ENCODE measurements at places on chromosomes 2 and 18.

DNA sequence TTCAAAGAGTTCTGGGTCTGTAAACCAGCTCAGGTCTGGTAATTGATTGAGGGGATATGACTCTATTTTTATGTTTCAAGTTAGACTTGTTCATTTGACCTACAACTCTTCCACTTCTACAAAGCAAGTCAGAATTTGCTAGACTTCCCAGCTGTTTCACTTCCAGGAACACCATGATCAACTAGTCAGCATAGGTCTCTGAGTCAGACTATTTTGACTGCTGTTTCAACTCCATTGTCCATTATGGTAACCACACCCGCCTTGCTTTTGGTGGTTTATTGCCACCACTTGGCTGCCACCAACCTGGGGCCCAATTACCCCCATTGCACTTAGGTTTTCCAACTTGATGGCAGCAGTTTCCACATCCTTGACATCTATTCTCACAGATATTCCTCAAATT is 116.6 kb downstream of the LAMA3 start:
- DNase-seq: no peak

GRCh38 chr2:187382131-187382530 is 65.9 kb downstream of the CALCRL start:
- DNase-seq: no peak

- DNase-seq: no peak
These were observed 61.8 kb downstream of the CDH2 start for GRCh38 chr18:28115149-28115550.

- no peak for DNase-seq
These were observed 21.6 kb downstream of the STON1 start for GRCh38 chr2:48551548-48551947.

- DNase-seq: no peak
These were observed 156.4 kb downstream of the DSEL start for GRCh38 chr18:67359873-67360838.

DNA sequence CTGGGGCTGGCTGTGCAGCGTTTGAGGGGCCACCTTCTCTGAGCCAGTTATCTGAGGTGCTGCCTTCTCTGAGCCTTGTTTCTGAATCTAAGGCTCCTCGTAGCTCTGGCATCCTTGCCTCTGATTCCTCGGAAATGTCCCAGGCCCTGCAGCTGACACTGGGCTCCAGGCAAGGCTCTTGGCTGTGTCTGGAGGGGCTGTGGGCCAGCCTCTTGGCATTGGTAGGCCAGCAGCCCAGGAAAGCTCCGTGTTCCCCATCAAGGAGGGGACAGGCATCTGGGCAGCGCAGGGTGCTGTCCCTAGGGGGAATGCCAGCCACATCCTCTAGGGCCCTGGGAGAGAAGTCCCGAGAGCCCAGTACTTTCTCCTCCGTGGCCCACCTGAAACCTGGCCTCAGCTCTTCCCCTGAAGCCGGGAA is 40.7 kb upstream of the TAF1B start:
- DNase-seq: no peak

DNA sequence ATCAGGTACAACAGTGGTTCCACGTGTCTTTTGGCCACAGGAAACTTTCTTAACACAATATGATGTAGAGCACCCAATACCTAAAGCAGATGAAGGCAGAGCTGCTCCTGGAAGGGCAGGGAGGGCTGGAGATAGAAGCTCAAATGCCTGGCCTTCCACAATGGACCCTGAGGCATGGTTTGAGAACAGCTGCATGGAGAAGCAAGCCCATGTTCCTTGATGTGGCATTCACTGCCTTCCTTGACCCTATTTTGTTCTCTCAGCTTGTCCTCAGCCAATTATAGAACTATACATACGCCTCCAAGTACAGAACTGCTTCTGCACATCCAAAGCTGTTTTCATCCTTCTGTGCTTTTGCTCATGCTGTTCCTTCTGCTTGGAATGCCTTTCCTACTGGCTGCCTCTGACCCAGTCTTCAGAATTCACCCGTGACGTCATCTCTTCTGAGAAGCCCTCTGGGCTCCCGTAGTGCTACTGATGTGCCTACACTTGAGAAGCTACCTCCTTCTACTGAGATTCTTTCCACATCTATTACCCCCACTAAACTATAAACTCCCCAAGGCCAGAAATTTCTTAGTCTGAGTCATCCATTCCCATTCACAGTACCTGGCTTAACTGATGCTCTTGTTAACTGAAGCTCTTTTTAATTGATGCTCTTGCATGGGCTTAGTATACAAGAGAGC is 69.9 kb downstream of the CHRNA1 start:
- no peak for DNase-seq

GRCh38 chr2:144510294-144510991 is 9.5 kb downstream of the ZEB2 start:
- peak; percentile 3 for DNase-seq

- DNase-seq: no peak
These were observed 3.4 kb downstream of the TMEM18 start for GRCh38 chr2:673615-674320.

GRCh38 chr18:34999756-35000289 is 41.4 kb upstream of the MAPRE2 start:
- no peak for DNase-seq

- DNase-seq: peak; percentile 73
These were observed 804.7 kb upstream of the PIK3C3 start for GRCh38 chr18:41150316-41150715.

GRCh38 chr2:18262601-18263000 is 297.9 kb downstream of the RDH14 start:
- DNase-seq: no peak

- no peak for DNase-seq
These were observed 90.6 kb downstream of the VRK2 start for GRCh38 chr2:58137221-58137620.

- no peak for DNase-seq
These were observed 12.4 kb upstream of the TAF1B start for GRCh38 chr2:9830685-9831410.

GRCh38 chr18:76937597-76937996 is 115.2 kb downstream of the ZNF236 start:
- DNase-seq: no peak

GRCh38 chr2:113175042-113175628 is 1.4 kb downstream of the PSD4 start:
- DNase-seq: no peak

- no peak for DNase-seq
These were observed 131.3 kb upstream of the ACAA2 start for GRCh38 chr18:49944663-49945062.

- peak; percentile 25 for DNase-seq
These were observed 15.3 kb downstream of the CHRNA1 start for GRCh38 chr2:174748948-174749347.

DNA sequence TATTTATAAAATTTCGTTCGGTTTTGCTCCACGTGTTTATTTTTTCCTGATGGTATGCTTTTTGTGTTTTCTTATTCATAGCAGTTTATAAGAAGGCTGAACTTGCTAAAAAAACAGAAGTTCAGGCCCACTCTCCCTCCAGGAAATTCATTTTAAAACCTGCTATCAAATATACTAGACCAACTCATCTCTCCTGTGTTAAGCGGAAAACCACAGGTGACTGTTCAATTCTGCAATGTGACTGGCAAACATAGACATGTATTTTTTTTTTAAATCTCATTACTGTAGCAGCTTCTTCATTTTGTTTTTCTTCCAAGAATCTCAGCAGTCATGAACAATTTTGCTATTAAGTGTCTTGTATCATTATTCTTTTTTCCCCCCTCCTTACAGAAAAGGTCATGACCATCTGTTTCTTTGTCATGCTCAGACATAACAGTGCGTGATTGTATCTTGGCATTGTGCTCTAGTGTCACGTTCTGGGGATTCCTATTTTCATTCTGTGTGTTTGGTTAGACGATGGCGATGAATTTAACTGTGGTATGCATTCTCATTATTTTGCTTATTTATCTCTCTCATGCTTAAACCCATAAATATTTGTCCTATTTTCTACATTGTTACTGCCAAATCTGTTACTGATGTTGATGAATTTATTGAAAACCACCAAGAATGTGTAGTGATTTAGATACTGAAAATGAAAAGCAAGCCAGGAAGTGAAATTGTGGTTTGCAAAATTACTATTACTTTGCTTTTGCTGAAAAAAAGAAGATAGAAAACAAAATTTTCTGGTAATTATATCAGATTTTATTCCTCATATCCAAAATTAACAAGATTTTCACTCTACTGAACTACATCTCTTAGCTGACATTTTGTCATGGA is 74.6 kb upstream of the UNC80 start:
- no peak for DNase-seq

GRCh38 chr18:75884728-75885127 is 457.2 kb upstream of the SMIM21 start:
- no peak for DNase-seq

DNA sequence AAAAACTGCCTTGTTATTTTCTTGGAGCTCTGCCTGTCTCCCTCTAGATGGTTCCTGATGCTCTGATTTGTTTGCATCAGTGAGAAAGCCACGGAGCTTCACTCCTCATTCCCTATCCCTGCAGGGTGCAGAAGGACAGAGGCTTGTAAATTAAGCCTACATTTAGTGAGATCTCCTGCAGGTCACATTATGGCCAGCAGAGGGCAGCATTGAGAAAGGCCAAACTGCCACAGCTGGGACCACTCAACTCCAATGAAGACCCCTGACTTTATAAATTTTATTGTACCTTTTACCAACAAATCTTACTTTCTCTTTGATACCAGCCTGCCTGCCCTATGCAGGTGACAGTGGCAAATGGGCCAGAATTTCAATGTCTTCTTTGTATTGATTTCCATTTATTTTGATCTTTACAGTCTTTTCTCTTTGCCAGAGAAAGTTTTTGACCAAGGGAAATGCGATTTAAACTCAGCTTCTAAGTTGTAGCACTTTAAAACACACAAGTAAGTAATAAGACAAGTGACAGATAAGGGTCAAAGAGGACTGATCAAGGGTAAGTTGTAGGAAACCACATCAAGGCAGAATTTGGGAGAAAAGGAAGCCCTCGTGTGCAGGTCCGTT is 1029.1 kb upstream of the KLHL29 start:
- peak; percentile 45 for DNase-seq

DNA sequence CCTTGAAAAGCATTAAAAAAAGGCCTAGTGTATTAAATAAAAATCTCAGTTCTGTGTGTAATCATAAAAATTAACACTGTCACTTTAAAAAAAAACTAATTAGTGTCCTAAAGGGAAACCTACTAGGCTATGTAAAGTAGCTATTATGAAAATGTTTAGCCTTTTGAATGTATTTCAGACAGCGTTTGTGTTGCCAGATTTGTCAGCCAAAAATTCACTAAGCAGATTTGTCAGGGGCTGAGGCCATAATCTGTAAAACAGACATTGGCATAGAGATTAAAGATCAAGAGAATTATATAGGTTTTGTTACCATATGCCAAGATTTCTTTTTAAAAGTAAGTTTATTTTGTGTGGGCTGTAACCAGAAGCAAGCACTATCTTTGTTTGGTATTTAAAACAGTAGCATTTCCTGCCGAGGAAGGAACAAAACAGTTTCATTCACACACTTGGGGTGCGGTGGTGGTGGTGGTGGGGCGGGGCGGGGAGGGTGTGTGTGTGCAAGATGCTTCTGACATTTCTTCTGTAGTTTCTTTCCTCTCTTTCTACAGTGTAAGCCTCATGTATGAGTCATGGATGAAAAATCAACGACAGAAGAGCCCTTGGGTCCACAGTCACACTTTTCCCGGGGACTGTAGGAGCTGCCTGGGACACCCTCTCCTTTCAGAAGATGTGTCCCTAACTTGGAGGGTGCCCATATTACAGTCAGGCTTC is 328.5 kb upstream of the FANCL start:
- DNase-seq: no peak

DNA sequence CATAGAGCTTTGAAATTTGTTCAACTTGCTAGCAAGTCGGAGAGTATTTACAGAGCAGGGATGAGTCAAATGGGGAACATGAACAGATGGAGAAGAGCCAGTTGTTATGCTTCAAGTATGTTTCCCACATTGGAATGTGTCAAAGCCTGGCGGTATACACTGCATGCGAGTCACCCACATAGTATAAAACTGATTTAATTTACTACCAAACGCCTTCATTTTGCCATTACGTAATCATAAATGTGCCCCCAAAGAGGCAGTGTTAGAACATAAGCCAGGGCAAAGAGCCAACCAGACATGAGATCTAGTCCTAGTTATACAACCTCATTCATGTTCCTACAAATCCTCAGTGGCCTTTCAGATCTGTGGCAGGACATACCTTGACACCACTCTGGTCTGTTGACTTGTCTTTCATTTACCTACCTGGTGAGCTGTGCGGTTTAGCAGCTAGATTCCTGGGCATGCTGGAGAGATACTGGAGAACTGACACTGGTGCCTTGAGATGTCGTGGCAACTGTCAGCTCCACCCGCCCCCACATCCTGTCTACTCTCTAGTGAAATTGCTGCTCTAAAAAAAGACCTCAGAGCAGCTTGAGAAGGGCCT is 21.7 kb upstream of the NRP2 start:
- DNase-seq: no peak

DNA sequence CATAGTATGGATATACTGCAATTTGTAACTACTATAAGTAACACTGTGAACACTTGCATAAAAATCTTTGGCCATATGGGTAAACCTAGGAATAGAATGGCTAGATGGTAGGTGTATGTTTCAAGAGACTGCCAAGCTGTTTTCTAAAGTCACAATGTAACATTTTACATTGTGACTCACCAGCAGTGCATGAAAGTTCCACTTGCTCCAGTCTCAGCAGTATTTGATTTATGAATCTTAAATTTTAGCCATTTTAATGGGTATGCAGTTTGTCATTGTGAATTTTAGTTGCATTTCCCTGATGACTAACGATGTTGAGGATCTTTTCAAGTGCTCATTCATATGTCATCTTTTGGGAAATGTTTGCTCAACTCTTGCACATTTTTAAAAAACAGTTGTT is 86.1 kb downstream of the FARSB start:
- DNase-seq: no peak

GRCh38 chr2:85179541-85179940 is 46.3 kb downstream of the TCF7L1 start:
- DNase-seq: no peak

- DNase-seq: no peak
These were observed 153.9 kb downstream of the SLC8A1 start for GRCh38 chr2:40298026-40298425.

GRCh38 chr2:96213379-96213778 is 4.8 kb upstream of the STARD7 start:
- DNase-seq: no peak

DNA sequence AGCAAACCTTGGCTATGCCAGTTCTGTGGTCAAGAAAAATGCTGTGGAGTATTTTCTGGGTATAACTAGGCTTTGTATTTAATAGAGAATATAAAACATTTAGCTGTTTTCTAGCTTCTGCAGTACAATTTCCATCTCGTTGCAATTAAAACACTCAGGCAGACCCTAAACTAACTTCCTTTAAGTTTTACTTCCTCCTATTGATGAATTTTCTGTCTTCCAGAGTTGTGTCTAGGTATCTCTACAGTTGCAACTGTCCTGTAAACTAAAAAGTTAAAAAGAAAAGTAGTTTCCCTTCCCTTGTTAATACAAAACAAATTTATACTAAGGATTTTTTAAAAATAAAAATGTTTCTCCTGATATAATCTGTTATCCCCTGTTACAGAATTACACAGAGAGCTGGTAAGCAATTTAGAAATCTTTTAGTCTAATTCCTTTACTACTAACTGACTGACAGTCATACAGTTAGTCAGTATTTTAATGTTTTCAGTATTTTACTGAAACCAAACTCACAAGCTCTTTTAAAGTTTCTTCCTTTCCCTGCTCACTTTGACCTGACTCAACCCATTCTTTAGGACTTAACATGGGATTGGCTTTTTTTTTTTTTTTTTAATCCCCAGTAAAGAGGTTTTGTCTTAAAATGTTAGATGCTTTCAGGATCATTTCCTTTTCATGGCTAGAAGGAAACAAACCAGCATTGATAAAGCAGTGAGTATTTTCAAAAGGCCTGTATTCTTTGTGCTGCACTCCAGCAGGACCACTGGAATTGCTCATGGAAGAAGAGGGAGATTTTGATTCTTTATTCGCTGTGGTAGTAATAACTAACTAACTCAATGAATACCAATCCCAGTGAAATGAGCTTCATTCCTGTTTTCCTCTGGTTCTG is 22.9 kb downstream of the ITGAV start:
- DNase-seq: no peak
